ENCODE measurements at places on chromosomes 2 and 18.
A peak's percentile ranks its signal among the peaks of the same experiment; 100 is the strongest.

GRCh38 chr2:108229875-108230274 lies 9.9 kb upstream of the SULT1C3 start:
- DNase-seq, result no peak

GRCh38 chr2:120578576-120579352 lies 156.9 kb upstream of the GLI2 start:
- DNase-seq, result no peak

GRCh38 chr2:68253219-68254068 lies 1.1 kb upstream of the PPP3R1 start:
- peak; percentile 75 for DNase-seq

- no peak for DNase-seq
These were observed 342.2 kb upstream of the KYNU start for GRCh38 chr2:142535311-142535710.

DNA sequence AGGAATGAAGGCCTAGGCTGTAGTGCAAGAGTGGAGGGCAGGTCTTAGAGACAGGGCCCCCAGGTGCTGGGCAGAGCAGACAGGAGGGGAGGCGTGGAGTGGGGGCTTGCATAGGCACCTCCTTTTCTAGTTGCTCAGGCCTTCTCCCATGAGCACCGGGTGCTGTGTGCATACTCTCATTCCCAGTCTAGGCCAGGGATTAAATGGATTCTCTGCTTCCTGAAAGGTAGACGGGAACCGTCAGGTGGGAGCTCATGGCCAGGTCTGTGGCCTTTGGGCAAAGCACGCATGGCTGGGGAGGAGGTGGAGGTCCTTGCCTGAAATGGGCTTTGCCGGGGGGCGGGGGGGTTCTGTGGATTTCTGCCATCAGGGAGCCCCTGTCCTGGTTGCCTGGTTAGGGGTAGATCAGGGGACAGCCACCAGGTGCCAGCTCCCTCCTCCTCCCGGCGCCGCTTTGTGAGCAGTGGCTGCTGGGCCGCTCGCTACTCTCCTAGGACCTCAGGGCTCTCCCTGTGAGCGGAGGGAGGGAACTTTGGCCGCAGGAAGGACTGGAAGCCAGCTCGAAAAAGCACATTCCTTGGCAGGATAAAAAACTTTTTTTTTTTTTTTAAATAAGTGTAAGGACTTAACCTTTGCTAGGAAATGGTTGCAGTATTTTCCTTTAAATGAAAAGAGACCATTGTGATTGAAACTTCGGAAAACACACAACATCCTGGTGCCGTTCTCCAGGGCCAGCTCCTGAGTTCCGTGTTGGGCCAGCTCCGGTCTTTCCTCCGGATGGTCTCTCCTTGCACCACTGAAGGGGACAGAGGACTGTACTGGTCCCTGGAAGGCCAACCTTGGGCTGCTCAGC lies 82.8 kb upstream of the HAAO start:
- DNase-seq, result no peak
